ENCODE measurements at places on chromosomes 3 and 15. TPM values are rescaled to one million over a fixed set of nuclear protein-coding genes. Genes with fewer than 3 reads are reported as not detected.

DNA sequence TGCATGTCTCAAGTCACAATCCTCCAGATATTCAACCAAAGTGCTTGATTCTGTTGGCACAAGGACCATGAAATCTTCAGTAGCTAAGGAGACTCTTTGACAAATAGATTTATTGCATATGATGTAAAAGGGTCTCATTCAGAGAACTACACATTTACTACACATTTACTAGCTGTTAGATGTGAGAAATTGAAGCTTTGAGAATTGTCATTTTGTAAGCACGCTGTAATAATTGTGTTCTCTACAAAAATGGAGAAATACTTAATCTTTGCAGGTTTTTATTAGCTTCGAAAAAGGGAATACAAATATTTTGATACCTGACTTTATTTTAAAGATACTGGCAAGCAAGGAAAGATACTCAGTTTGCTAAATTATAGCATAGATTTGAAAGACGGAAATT lies 70.2 kb upstream of the CHD2 start:
- no peak for ATAC-seq

DNA sequence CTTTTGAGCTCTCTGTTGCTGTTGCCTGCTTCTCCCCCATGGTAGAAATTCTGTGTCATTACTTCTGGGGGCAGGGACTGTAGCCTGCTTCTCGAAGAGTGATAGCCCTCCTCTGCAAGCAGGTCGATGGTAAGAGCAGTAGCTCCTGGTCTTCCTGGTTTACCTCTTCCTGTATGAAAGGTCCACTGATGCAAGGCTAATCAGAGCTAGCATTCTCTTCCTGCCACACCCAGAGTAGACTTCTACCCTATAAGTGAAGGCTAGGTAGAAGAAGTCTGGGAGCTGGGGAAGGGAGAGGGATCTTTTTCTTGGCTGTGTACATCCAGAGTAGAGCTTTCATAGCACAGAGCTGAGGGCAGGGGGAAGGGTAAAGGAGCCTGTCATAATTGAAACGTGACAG lies 357.0 kb downstream of the SQOR start:
- ATAC-seq = no peak

- no peak for ATAC-seq
Measured at GRCh38 chr3:145522893-145523651, 637.9 kb downstream of the PLOD2 start.

DNA sequence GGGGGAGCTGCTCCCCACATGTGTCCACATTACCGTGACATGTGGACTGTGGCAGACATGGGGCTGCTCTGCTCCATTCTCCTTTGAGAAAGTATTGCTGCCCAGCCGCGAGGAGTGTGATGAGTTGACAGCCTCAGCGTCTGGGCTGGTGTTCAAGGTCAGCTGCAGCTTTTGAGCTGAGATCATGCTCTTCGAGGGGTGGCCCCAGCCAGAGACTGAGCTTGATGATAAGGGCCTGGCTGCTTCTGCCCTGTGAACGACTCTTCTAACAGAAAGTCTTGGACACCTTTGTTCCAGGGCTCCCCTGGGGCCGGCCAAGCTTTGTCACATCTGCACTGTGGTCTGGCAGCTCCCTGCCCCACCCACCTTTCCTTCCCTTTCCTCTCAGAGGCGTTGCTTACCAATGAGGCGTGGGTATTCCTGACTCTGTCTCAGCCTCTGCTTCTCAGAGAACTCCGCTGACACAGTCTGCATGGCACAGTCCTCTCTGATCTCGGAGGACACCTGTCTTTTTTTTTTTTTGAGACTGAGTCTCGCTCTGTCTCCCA lies 86.6 kb downstream of the CHRD start:
- ATAC-seq = peak; percentile 16

GRCh38 chr15:101177866-101178265 lies 74.0 kb downstream of the CHSY1 start:
- ATAC-seq = no peak

- ATAC-seq = no peak
Measured at GRCh38 chr3:50617096-50617791, at the start of gene MAPKAPK3. Gene MAPKAPK3 (plus strand): TSS chr3:50617151. CDS start chr3:50617566, 415 bp downstream.

Gene CCDC54
- total RNA-seq = not detected
